ENCODE measurements at places on chromosomes 11 and 22. TPM values are rescaled to one million over a fixed set of nuclear protein-coding genes. Genes with fewer than 3 reads are reported as not detected.

TXNRD2 gene
- total RNA-seq = 11.7 TPM

KCNQ1OT1 gene
- total RNA-seq = 0.60 TPM

SYCE3 gene
- total RNA-seq = not detected

CNTN5 gene
- total RNA-seq = 0.04 TPM

OR8A1 gene
- not detected for total RNA-seq

TSPAN32 gene
- not detected for total RNA-seq

INS gene
- total RNA-seq = not detected

C11orf42 gene
- total RNA-seq = not detected

GLYAT gene
- total RNA-seq = not detected

KLHDC7B gene
- 0.20 TPM for total RNA-seq

DNA sequence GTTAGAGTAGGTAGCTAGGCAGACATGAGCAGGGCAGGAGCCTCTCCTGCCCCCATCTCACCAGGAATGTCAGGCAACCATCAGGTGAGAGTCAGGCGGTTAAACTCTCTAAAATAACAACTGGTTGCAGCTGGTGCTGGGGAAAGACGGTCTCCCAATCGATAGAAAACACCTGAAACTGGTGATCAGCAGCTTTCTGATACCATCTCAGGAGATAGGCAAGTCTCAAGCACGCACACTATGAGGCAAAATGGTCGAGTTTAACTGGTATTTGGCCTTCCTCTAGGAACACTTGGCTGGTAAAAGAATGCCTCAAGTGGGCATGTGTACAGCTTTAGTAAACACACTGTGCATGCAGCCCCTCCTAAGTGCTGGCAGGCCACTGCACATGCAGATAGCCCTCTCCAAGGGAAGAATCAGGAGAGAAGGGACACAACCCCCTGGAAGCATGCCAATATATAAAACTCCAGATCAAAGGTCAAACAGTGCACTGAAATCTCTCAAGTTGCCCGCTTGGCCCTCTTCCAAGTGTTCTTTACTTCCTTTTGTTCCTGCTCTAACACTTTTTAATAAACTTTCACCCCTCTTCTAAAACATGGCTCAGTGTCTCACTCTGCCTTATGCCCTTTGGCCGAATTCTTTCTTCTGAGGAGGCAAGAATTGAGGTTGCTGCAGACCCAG, 88.7 kb downstream of the USP35 start:
- no peak for ATAC-seq

GRCh38 chr11:71525938-71526495, 1.1 kb upstream of the KRTAP5-7 start:
- ATAC-seq = no peak

GRCh38 chr11:8533332-8533731, 60.7 kb downstream of the STK33 start:
- ATAC-seq = peak; percentile 87

GRCh38 chr11:84899134-84899533, 728.0 kb downstream of the DLG2 start:
- no peak for ATAC-seq

GRCh38 chr11:14546672-14547071, 26.5 kb upstream of the PSMA1 start:
- ATAC-seq = no peak

DNA sequence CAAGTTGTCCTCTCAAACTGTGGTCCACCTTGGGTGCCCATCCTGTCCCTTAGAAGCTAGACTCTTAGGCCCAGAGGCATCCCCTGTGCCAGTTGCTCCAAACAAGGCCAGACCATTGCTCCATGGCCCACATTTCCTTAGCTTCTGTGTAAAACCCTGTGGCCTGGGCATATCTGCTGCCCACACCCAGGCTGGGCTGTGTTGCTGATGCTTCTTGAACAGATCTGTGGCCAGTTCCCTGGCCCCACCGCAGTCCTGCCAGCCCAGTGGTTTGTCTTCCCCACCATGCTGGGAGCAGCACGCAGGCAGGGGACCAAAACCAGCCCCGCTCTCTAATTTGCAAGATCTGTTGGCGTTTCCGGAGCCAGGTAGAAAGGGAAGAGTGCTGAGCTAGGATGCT, 72.2 kb downstream of the CSNK2A3 start:
- ATAC-seq = no peak

GRCh38 chr11:118364956-118365615, 5.7 kb downstream of the UBE4A start:
- ATAC-seq = no peak

DNA sequence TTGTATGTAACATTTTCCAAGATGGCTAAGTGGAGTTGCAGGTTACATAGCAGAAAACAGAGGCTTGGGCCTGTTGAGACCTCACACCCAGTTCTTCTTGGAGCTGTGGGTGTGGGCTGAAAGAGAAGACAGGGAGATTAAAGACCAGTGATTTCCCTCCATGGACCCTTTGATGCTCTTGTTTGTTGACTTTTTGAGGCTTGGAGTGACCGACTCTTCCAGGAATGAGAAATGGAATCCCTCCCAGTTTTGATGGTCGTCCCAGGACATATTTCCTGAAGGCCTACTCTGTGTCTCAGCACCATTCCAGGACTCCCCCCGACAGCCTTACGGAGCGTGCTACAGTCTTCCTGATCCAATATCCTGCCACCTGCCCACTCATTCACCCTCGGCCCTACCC, 96.9 kb downstream of the PTPRJ start:
- no peak for ATAC-seq

DNA sequence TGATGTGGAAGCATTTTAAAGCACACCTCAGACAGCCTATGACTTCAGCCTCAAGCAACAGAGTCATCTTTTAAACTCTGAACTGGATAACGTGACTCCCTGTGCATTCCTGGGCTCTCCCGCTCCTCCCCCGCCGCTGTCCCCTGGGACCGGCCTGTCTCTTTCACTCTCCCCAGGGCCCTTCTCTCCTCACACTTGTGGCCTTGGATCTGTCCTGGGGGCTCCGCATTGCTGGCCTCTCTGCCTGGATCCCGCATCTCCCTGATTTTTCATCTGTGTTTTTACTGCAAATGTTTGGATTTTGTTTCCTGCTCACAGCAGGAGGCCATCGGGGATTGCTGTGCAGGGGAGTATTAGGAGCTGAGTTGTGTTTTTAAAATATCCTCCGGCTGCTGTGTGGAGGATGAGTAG, 15.4 kb downstream of the C11orf24 start:
- no peak for ATAC-seq

DNA sequence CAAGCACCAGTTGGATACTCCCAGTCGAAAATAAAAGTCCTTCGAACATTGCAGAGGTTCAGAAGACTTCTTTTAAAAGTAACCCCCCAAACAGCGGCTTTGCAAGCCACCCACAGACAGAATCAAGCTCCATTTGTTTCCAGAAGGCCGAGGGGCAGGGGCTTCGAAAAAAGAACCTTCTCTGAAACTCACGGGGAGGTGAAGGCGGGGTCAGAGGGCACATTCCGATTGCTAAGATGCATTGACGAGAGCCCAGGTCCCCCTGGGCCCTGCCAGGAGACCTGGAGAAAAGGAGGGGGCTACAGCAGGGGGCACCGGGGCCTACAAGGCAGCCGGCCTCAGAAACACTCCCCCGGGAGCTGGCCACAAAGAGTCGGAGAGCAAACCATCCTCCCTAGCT, 306.8 kb downstream of the MN1 start:
- no peak for ATAC-seq

GRCh38 chr11:34864424-34864823, 51.8 kb downstream of the APIP start:
- ATAC-seq = no peak

DNA sequence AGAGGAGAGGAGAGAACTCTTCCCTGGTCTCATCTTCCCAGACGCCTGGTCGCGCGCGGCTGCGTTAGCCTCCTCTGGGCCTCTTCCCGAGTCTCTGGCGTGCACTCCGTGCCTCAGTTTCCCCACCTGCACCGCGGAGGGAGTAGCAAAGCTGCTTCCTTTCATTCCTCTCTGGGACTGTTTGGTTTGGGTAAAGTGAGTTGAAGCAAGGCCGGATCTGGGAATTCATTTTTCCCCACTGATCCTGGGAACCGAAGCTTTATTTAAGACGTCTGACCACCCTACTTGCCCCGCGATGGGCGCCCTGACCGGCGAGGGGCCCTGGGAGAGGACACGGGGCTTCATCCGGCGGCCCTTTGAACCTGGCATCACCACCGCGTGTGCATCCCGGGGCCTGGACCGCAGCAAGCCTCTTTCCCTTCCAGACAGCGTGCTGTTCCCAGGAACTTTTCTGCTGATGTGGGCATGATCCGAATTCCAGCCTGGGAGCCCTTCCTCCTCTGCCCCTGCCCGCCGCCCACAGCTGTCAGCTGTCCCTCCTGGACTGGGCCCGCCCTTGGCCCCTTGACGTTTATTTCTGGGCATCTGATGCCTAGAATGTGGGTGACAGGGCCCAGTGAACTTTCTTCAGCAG, 758 bp downstream of the LDLRAD3 start:
- no peak for ATAC-seq

DNA sequence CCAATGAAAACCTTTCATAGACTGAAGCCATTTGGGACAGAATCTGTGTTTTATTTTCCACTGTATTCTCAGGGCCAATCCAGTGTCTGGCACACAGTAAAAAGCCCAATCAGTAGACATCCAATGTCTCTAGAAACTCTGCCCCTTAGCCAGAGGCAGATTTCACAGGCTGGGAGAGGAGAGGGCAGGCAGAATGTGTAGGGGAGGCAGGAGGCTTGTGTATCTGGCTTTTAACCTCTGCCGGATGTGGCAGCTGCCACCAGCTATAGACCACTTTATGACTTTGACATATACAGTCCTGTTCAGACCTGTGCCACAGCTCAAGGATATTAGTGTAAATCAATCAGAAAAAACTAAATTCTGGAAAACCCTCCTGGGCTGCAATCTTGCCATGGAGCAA, 4.4 kb downstream of the EXPH5 start:
- no peak for ATAC-seq

DNA sequence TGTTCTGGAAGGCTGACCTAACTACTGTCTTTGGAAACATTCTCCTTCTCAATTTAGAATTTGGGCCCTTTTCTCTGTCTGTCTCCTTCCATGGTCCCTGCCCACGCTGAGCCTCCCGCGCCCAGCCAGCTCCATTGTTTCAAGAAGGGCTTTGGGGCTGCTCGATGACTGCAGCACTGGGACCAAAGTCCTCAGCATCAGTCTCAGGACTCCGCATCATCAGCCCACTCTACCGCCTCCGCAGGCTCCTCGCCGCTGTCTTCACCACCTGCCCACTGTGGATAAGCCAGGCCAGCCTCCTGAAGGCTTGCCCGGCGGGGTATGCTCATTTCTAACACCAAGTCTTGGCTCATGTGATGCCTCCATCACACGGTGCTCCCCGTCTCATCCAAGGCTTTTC, 81.3 kb downstream of the ZBTB16 start:
- ATAC-seq = no peak

GRCh38 chr11:111833524-111833923, 37.9 kb downstream of the ALG9 start:
- ATAC-seq = no peak

DNA sequence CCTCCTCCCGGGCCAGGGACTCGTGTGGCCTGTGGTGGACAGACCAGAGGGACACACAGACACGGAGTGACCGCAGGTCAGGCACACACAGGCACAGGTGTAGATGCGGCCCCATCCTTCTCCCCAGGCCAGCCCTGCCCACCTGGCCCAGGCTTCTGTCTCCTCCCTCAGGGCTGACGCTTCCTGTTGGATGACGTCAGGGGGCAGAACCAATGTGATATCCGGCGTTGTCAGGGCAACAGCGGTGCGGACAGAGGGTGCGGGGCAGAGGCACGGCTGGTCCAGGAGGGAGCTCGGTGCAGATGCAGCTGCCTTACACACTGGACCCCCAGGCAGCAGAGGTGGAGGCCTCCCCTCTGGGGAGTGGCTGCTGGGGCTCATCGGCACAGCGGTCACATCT, 2.9 kb upstream of the TUBGCP6 start:
- ATAC-seq = no peak

DNA sequence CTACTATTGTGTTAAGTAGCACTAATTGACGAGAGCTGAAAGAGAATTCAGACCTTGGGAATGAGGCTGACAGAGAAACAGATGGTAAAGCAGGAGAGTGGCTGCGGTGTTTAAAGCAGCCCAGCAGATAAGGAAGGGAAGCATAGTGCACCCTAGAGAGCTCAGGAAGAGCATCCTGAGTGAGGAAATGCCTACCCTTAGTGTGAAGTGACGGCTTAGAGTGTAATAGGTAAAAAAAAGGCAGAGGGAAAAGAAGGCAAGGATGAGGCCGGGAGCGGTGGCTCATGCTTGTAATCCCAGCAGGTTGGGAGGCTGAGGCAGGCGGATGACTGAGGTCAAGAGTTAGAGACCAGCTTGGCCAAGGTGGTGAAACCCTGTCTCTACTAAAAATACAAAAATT, 22.4 kb upstream of the ETS1 start:
- ATAC-seq = no peak

All from esophagus mucosa (tissue), 1 donor.